ENCODE measurements at places on chromosomes 4 and X.

- peak; percentile 67 for DNase-seq
Measured at GRCh38 chr4:121822796-121823504, 733 bp downstream of the CCNA2 start.

GRCh38 chrX:154372612-154373022 lies 1.8 kb downstream of the FLNA start:
- DNase-seq, result peak; percentile 55

- DNase-seq, result no peak
Measured at GRCh38 chr4:95749204-95749603, 90.7 kb upstream of the PDHA2 start.

DNA sequence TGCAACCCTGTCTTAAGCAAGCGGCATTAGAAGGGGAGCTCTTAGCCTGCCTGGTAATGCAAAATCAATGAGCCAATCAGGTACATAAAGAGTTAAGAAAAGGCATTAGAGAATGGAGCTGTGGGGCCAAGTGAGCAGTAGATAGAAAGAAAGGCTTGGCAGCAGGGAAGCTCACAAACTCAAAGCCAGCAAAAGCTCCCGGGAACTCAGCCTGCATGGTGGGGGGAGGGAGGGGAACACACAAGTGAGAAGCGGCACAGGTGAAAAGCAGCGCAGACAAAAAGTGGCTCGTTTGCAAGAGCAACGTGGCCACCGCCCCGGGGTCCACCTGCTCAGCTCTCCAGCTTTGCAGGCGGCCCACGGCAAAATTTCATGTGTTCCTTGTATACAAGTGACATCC lies 818.5 kb downstream of the FAM133A start:
- no peak for DNase-seq

DNA sequence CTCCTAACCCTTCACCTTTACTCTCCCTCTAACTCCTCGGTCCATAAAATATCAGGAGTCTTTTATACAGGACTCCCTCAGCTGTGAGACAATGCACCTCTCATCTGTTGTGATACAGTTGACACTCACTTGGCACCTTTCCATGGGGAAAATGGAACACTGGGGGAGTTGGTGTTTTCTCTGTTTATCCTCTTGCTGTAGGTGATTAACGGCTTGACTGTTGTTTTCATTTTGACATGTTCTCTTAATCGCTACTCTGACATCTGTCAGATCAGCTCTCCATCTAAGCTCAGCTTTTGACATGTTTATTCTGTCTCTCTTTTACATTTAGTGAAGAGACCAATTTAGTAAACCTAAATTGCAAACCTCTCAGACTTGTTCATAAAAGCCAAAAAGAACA lies 604.8 kb downstream of the TRAM1L1 start:
- DNase-seq, result no peak

- DNase-seq, result no peak
Measured at GRCh38 chr4:6271701-6272465, 2.2 kb downstream of the WFS1 start.

DNA sequence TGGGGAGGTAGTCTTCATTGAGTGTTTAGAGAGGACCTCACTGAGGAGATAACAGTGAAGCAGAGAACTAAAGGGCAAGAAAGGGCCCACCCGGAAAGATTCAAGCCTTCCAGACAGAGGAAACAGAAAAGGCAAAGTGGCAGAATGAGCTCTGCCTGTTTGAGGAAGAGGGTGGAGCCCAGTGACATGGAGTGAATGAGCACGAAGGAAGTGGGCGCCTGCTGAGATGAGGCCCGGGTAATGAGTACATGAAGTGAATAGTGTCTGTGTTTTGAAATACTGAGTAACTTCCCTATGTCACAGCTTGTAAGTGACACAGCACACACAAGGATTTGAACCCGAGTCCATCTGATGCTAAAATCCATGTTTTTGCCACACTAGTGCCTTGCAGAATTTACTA lies 32.5 kb upstream of the TLR2 start:
- DNase-seq, result peak; percentile 57
